Right lung (tissue), 10 donors: ENCODE measurements at places on chromosomes 11 and 22.
A peak's percentile ranks its signal among the peaks of the same experiment; 100 is the strongest.

- no peak for DNase-seq
Measured at GRCh38 chr11:134632347-134633119, 220.5 kb upstream of the B3GAT1 start.

DNA sequence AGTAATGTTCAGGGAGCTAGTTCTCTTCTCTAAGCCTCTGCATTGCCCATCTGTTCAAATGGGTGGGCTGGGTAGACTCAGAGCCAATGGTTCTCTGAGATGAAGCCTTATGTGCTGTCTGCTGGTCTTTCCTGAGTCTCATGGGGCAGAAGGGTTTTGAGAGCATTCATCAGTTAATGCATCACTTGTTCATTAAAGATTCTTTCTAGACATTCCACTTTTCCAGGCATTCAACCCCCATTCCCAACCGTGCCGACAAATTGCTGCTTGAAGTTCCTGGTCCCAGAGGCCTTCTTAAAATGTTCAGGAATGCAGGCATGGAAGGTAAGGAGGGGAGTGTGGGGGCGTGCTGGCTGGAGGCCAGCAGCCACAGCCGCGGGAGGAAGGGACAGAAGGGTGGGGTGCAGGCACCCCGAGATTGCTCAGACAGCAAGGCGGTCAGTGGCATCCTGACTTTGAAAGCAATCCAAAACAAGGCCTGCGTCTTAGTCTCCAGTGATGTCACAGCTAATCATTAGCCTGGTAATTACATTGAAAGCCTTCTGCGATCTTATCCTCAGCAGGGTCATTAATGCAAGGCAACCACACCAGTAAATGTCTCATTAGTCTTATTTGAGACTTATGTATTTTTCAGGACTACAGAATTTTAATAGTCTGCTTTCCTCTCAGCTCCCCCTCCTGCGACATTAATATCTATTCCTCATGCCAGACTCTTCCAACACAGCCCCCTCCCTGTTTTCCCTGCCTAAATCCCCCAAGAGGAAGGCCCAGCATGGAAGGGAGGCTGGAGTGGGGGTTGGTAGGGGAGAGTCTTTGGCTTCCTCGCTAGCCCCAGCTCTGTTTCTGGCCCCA lies 328.8 kb downstream of the MIAT start:
- no peak for DNase-seq

DNA sequence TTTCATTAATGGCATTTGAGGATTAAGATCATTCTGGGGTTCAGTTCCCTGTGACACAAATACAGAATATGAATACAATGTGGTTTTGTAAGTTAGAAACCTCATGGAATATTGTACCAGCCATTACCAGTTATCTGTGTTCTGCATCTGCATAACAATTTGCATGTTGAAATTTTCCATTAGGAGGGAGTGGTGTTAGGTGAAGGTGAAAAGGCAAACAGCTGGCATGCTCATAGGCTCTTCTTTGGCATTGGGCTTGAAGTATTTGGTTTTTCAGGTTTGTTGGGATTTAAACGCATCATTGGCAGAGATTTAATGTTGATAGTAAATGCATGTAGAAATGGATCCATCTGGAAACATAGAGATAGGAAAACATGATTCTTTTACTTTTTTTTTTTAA lies 18.6 kb downstream of the RTN3 start:
- DNase-seq = no peak

GRCh38 chr11:67357831-67358670 lies 4.7 kb upstream of the POLD4 start:
- DNase-seq = no peak

DNA sequence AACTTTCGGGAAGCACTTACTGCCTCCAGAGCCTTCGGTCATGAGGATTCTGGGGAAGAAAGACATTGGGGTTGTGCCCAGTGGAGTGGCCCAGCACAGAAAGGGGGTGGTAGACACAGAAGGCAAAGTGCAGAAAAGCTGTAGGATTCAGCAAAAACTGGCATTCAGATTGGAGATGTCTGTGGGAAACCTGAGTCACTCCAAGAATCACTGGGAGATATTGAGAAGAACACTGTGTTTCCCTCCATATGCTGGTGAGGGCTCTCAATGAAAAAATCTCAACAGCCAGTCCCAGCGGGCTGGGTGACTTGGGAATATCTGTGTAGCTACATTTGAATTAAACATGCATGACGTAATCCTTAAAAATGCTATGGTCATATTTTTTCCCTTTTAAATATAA lies 61.2 kb upstream of the RCN1 start:
- DNase-seq = no peak

DNA sequence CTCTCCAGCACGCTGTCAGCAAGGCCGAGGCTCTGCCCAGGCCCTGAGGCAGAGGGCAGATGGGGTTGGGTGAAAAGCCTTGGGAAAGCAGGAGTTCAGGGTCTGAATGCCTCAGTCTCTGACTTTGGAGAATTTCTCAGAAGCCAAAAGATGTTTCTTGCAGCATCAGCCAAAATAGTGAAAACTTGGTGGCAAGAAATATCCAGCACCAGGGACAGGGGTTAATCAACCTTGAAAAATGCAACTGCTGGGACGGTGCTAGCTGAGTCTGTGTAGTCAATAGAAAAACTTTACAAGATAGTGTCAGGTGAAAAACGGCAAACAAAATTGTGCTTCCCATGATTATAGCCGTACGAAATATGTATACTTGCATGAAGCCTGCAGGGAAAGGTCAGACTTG lies 1.4 kb upstream of the ABCC8 start:
- DNase-seq = no peak

DNA sequence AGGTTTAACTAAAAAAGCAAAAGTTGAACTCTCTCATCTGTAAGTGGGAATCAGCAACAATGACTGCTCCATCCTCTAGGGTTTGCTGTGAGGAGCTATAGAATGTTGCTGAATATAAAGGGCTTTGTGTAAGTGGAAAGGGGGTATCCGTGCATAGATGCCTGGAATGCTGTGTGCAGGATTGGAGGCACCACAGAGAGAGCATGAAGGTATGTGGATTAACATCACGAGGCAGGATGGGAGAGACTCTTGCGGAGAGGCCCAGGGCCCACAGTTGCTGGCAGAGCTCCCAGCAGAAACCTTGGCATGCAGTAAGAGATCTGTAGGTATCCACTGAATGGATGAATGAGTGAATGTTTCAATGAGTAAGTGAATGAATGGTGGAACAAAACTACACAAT lies 298.7 kb upstream of the DDI1 start:
- no peak for DNase-seq

- no peak for DNase-seq
Measured at GRCh38 chr22:40578171-40578570, 58.3 kb downstream of the MRTFA start.

DNA sequence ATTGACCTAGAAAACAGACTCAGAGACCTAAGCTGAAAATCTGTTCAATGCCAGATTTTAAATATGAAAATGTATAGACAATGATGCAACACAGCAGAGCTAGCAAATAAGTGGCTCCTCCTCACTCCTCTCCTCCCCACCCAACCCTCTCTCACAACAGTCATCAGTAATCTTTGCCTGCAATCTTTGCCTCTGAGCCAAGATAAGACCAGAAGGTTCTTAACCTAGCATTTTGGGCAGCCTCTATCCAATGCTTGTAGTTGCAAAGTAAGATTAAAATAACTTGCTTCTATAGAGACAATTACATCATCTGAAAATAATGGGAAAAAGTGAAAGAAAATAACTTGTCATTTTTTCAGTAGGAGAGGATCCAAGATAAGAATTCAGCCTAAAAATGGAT lies 117.3 kb downstream of the PARVA start:
- DNase-seq = no peak

- DNase-seq = no peak
Measured at GRCh38 chr11:45383224-45383623, 97.1 kb upstream of the SYT13 start.

GRCh38 chr11:69301455-69302401 lies 7.8 kb downstream of the MYEOV start:
- DNase-seq = no peak

DNA sequence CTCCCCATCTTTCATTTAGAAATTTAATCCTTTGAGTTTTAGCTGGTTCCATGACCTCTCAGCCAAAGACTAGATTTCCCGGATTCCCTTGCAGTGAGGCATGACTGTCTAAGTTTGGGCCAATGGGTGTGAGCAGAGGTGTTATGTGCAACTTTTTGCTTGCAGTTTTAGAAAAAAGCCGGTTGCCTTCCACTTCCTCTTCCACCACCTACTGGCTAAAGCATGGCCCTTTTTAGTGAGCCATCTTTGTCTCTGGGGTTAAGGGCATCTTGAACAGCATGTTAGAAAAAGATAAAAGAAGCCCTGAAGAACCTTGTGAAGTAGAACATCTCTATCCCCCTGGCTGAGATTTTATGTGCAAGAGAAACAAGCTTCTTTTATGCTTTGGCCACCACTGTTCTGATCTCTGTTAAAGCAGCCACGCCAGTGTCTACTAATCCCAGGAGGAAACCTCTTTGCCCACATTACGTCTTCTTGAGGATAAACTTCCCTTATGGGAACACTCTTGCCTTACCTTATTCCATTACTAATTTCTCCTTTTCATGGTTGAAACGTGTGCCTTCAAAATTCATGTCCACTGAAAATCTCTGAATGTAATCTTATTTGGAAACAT lies 279.9 kb downstream of the TENM4 start:
- no peak for DNase-seq

GRCh38 chr11:393219-394033 lies 583 bp upstream of the PKP3 start:
- no peak for DNase-seq

- DNase-seq = no peak
Measured at GRCh38 chr22:30615543-30615954, 8.6 kb downstream of the TCN2 start.

DNA sequence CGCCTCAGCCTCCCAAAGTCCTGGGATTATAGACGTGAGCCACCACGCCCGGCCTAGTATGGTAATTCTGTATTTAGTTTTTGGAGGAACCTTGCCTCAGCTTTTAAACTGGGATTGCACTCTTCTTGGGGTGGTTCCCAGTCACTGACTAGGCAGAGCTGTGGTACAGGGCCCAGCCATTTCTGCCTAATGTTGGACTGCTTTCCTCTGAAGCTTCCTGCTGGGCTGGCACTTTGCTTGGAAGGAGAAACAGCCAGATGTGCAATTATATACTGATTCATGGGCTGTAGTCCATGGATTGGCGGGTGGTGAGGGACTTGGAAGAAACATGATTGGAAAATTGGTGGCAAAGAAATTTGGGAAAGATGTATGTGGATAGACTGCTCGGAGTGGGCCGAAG lies 17.6 kb upstream of the MCHR1 start:
- no peak for DNase-seq

GRCh38 chr11:44149651-44150050 lies 54.2 kb downstream of the EXT2 start:
- no peak for DNase-seq

DNA sequence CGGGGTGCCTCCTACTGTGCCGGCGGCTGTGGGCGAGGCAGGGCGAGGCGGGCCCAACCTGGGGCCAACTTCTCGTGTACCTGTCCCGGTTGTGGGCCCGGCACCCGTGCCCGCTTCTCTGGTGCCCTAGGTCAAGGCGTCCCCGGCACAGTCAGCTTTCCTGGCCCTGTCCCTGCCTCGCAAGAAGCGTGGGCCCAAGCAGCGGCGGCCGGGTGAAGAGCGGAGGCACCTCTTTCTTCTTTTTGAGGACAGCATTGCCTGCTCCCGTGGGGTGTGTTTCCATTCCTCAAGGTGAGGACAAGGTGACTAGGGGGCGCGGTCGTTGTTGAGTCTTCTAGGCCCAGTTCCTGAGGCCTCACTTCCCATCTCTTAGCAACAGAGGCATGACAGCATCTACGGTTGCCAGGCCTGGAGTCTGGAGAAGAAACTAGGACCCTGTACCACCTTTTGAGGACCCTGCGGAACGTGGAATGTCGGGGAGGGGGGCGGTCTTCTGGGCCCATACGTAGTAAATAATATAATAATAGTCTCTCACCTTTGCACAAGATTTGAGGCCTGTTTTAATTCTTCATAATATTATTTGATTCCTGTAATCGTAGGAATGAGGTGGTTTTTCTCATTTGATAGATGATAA lies 418 bp downstream of the ACO2 start:
- no peak for DNase-seq

DNA sequence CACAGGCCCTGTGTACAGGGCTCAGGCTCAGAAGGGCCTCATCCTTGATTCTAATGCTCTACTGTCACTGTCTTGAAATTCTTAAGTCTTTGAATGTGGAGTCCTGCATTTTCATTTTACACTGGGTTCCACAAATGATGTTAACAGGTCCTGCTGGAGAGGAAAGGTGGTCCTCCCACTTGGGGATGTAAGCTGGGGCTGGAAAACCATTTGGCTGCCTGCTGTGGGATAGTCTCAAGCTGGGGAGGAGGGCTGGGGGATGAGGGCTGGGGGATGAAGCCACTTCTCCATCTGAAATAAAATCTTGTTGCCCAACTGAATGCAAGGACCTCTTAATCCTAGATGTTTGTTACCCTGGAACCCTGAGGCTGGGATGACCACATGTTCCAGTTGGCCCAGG lies 423.0 kb downstream of the TENM4 start:
- DNase-seq = no peak

DNA sequence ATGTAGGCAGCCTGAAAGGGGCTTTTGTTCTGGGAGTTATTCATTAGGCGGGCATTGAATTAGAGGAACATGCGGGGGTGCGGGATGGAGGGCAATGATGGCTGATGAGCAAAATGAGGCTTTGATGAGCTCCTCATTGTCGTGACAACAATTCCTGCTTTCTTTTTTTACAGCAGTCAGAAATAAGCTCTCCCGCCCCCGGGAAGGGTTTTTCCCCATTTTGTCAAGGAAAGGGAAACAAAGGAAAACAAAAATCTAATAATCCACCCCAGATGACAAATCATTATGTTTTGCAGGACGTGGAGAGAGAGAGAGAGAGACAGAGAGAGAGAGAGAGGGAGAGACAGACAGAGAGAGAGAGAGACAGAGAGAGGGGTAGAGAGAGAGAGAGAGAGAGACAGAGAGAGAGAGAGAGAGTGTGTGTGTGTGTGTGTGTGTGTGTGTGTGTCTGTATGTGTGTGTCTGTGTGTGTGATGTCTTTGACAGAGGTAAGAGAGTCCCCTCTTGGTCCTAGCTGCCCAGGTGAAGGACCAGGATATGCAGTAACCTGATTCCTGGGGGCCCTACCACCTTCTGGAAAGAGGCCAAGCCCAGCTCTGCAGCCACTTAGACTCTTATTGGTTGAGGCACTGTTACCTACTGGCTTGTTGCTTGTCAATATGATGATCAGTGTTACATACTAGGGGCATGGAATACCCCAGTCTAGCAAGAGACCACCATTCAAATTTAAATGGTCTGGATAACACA lies 46.7 kb upstream of the PARVA start:
- no peak for DNase-seq

- DNase-seq = no peak
Measured at GRCh38 chr11:25859776-25860175, 472.2 kb upstream of the ANO3 start.

- DNase-seq = peak; percentile 49
Measured at GRCh38 chr11:44893846-44894617, 56.7 kb downstream of the TP53I11 start.

DNA sequence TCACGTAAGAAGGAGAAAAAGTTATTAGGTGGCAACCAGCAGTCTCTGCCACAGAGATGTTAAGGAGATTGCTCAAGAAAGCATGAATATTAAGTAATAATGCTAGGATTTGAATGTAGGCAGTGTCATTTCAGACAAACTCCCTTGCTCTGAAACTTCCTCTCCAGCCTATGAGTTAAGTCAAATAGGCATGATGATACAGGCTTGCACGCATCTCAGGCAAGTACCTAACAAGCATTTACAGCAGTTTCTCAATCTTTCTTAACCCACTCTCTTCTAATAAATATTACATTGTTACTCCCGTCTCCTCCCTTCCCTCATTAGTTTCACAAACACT lies 72.7 kb downstream of the RAB38 start:
- no peak for DNase-seq

GRCh38 chr11:65719871-65720210 lies 757 bp downstream of the RNASEH2C start:
- DNase-seq = no peak
